Lung (tissue), 17 donors: ENCODE measurements at places on chromosomes 11 and 22. TPM values are rescaled to one million over a fixed set of nuclear protein-coding genes. Genes with fewer than 3 reads are reported as not detected.

B3GAT1 gene
- total RNA-seq: 0.49 TPM

DNA sequence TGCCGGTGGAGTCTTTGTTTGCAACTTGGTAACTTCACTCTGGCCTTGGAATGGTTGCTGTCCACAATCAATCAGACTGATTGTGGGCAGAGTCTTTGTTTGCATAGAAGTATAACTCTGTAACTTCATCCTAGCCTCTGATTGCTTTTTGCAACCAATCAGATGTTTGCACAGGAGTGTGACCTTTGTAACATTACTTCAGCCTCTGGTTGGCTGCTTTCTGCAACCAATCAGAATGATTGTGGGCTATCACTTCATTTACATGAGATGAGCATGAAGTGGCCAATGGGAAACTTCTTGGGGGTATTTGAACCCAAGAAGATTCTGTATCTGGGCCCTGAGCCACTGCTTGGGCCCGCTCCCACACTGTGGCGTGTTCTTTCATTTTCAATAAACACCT lies 79.6 kb upstream of the CLDN5 start:
- no peaks in the 10 kb centered on the region for H3K36me3 ChIP-seq
- H3K27me3 ChIP-seq: no peaks in the 10 kb centered on the region
- peaks cover 6% of the 10 kb centered on the region for H3K4me1 ChIP-seq
- no peak overlapping the region for H3K27ac ChIP-seq
- H3K4me3 ChIP-seq: no peak overlapping the region
- no peak for DNase-seq

- no peaks in the 10 kb centered on the region for H3K36me3 ChIP-seq
- DNase-seq: no peak
- H3K27me3 ChIP-seq: no peaks in the 10 kb centered on the region
- H3K4me3 ChIP-seq: no peak overlapping the region
- peaks cover 9% of the 10 kb centered on the region for H3K4me1 ChIP-seq
These were observed 1.1 kb upstream of the CNTN5 start for GRCh38 chr11:99019696-99020095.

DNA sequence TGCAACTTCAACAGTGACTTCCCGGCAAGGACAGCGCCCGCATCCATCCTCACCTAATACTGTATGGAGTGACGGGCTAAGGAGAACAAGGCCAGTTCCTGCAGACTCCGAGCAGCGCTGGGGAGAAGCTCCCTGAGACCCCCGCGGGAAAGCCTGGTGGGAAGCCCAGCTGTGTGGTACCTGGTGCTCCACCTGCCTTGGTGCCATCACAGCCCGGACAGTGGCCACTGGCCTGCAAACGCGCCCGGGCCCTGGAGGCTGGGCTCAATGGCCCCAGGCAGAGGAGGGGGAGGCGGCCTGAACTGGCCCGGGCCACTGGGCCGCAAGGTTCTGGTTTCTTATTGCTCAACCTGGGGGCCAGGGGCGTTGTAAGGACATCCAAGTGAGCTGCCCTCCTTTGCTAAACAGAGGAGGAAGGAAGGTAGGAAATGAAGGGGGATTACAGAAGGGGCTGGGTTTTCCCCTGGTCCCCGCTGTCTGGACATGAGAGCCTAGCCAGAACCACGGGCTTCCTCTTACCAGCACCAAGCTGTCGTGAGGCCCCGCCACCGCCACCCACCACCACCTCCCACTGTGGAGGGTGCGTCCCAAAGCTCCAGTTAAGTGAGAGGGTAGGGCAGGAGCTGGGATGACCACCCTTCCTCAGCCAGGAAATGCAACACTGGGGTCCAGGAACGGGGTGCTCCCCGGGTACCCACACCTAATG lies 8.5 kb upstream of the CDC42BPG start:
- peaks cover 4% of the 10 kb centered on the region for H3K4me1 ChIP-seq
- H3K4me3 ChIP-seq: no peak overlapping the region
- DNase-seq: no peak
- no peaks in the 10 kb centered on the region for H3K27me3 ChIP-seq

TEX12 gene
- total RNA-seq: 0.74 TPM

GRCh38 chr11:3341298-3341697 lies 37.6 kb downstream of the ZNF195 start:
- no peak overlapping the region for H3K4me3 ChIP-seq
- peaks cover 10% of the 10 kb centered on the region for H3K27me3 ChIP-seq
- no peak overlapping the region for H3K27ac ChIP-seq

GRCh38 chr22:47850644-47851151 lies 1088.2 kb downstream of the TBC1D22A start:
- no peaks in the 10 kb centered on the region for H3K27me3 ChIP-seq
- DNase-seq: peak; percentile 49
- H3K4me1 ChIP-seq: no peaks in the 10 kb centered on the region
- no peaks in the 10 kb centered on the region for H3K36me3 ChIP-seq
- no peak overlapping the region for H3K27ac ChIP-seq

IL18 gene
- 23.7 TPM for total RNA-seq

INSC gene
- total RNA-seq: 0.91 TPM

- H3K4me1 ChIP-seq: peaks cover 21% of the 10 kb centered on the region
- H3K36me3 ChIP-seq: no peaks in the 10 kb centered on the region
- no peak overlapping the region for H3K4me3 ChIP-seq
- no peaks in the 10 kb centered on the region for H3K27me3 ChIP-seq
- no peak for DNase-seq
These were observed 15.9 kb downstream of the KCNQ1 start for GRCh38 chr11:2460540-2461252.

DNA sequence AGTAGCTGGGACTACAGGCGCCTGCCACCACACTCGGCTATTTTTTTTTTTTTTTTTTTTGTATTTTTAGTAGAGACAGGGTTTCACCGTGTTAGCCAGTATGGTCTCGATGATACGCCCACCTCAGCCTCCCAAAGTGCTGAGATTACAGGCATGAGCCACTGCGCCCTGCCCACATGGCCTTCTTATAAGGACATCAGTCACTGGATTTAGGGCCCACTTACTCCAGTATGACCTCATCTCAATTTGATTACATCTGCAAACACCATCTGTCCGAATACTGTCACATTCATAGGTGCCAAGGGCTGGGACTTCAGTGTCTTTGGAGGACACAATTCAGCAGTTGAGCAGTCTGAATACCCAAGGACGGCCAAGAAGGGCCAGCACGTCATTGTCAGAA lies 8.2 kb upstream of the PRR5 start:
- no peak for DNase-seq
- H3K4me3 ChIP-seq: no peak overlapping the region
- no peak overlapping the region for H3K27ac ChIP-seq
- no peaks in the 10 kb centered on the region for H3K27me3 ChIP-seq
- no peaks in the 10 kb centered on the region for H3K36me3 ChIP-seq

FOXRED1 gene
- total RNA-seq: 18.0 TPM

GRCh38 chr22:39594411-39594810 lies 23.9 kb downstream of the CACNA1I start:
- H3K4me3 ChIP-seq: no peak overlapping the region
- DNase-seq: no peak
- H3K27me3 ChIP-seq: peaks cover 7% of the 10 kb centered on the region
- H3K27ac ChIP-seq: no peak overlapping the region
- H3K36me3 ChIP-seq: no peaks in the 10 kb centered on the region
- H3K4me1 ChIP-seq: peaks cover 4% of the 10 kb centered on the region

DNA sequence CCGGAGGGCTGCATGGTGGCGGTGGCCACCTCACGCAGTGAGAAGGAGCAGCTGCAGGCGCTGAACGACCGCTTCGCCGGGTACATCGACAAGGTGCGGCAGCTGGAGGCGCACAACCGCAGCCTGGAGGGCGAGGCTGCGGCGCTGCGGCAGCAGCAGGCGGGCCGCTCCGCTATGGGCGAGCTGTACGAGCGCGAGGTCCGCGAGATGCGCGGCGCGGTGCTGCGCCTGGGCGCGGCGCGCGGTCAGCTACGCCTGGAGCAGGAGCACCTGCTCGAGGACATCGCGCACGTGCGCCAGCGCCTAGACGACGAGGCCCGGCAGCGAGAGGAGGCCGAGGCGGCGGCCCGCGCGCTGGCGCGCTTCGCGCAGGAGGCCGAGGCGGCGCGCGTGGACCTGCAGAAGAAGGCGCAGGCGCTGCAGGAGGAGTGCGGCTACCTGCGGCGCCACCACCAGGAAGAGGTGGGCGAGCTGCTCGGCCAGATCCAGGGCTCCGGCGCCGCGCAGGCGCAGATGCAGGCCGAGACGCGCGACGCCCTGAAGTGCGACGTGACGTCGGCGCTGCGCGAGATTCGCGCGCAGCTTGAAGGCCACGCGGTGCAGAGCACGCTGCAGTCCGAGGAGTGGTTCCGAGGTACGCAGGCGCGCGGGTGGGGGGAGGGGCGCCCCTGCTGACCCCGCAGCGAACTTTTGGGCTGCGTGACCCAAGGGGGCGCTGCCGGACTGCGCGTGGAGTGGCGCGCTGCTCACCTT lies 670 bp downstream of the NEFH start:
- no peaks in the 10 kb centered on the region for H3K36me3 ChIP-seq
- no peak overlapping the region for H3K4me3 ChIP-seq
- H3K27ac ChIP-seq: no peak overlapping the region
- peaks cover 19% of the 10 kb centered on the region for H3K27me3 ChIP-seq

DNA sequence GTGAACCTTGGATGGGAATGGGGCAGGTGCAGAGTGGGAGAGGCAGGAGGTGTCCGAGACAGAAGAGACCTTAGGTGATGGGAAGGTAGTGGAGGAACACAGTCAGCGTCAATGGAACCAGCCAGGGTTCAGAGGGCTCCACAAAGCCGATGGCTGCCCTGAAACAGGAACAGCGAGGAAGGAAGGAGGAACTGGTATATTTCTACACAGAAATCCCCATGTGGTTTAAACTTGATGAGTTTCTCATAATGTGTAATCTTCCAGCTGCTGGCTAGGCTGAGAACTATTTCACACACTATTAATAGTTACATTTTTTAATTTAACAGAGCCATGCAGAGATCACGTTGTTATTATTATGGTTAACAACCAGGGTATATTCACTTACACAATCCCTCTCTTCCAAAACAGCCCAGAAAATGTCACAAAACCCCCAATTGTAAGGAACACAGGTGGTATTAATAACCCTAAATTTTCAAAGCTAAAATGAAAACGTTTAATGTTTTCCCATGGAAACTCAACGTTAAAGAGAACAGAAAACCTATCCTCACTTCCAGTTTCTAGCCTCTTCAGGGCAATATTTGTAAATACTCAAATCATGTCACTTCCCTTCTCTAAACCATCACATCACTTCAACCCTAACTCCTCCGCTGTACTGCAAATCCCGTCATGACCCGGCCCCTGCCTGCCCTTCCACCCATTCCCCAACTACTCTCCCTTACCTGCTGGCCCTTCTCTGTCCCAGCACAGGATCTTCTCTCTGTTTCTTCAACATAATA lies 74.5 kb upstream of the ARFGAP3 start:
- no peak for DNase-seq
- H3K36me3 ChIP-seq: no peaks in the 10 kb centered on the region
- peaks cover 8% of the 10 kb centered on the region for H3K4me1 ChIP-seq
- H3K4me3 ChIP-seq: no peak overlapping the region
- H3K27me3 ChIP-seq: no peaks in the 10 kb centered on the region
- peak overlapping the region; percentile 67 for H3K27ac ChIP-seq

GRCh38 chr11:12838463-12839123 lies 164.4 kb downstream of the TEAD1 start:
- no peak overlapping the region for H3K27ac ChIP-seq
- H3K36me3 ChIP-seq: no peaks in the 10 kb centered on the region
- DNase-seq: no peak
- H3K4me1 ChIP-seq: peaks cover 28% of the 10 kb centered on the region
- no peaks in the 10 kb centered on the region for H3K27me3 ChIP-seq

GRCh38 chr11:276219-276618 lies 2.0 kb upstream of the NLRP6 start:
- H3K27ac ChIP-seq: no peak overlapping the region
- peaks cover 15% of the 10 kb centered on the region for H3K4me1 ChIP-seq
- DNase-seq: no peak
- no peak overlapping the region for H3K4me3 ChIP-seq
- H3K27me3 ChIP-seq: peaks cover 56% of the 10 kb centered on the region
- H3K36me3 ChIP-seq: no peaks in the 10 kb centered on the region

- H3K27ac ChIP-seq: no peak overlapping the region
- no peaks in the 10 kb centered on the region for H3K36me3 ChIP-seq
These were observed 18.1 kb upstream of the GNB1L start for GRCh38 chr22:19872779-19873137.

GRCh38 chr11:74592441-74593362 lies at the start of gene POLD3:
POLD3 (plus strand) TSS chr11:74592582; CDS start chr11:74592659, 77 bp downstream.
- peaks cover 8% of the 10 kb centered on the region for H3K36me3 ChIP-seq
- H3K4me3 ChIP-seq: peak within 1 kb of the TSS; percentile 81
- DNase-seq: peak; percentile 96
- peak within 1 kb of the TSS; percentile 91 for H3K27ac ChIP-seq

ARHGAP20 gene
- 5.2 TPM for total RNA-seq

SEZ6L gene
- 0.12 TPM for total RNA-seq
